ENCODE measurements at places on chromosomes 12 and 14.

DNA sequence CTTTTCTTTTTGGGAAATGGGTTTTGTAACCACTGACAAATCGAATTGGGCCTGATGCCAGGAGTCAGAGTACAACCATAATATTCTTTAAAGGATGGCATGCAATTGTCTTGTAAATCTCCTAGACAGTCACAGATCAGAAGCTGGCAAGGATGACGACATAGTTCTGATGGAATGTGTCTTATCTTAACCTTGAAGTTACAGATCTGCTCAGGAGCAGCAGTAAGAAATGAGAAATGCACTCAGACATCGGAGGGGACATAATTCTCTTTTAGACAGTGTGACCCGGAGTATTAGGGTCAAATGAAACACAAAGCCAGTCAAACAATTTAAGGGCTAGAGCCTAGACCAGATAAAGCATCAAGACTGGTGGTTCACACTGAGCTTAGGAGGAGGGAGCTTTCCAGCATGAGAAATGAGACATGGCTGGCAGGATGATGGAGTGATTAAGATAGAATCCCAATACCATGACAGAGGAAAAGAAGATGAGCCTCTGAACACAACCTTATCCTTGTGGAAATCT, 17.5 kb downstream of the CBX5 start:
- DNase-seq: no peak

DNA sequence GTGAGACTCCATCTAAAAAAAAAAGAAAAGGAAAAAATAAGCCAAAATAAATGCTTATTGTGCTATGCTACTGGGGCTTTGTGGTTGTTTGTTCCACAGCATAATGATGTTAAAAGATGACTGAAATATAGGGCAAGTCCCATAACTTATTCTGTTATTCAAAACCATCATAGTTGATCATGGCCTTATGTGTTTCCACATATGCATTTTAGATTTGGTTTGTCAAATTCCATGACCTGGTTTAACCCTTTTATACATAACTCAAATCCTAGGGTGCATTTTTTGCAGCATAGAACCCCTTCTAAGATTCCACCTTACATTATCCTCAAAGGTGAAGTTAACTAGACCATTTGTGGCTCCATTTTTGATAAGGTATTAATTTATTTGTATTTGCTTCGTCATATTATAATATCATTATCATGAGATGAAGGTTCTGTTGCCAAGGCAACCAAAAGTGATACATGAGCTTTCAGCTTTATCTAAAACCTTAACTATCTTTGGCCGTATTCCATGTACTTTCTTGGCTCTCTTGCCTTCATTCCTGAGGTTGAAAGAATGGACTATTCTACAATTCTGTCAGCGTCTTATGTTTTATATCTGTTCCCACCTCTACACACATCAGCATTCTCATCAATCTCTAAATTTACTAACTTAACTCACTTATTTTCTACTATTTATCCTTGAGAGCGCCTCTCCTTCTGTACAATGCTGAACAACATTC, 138.7 kb upstream of the DYRK2 start:
- no peak for DNase-seq

GRCh38 chr12:65945457-65945856, 121.2 kb downstream of the HMGA2 start:
- no peak for DNase-seq

DNA sequence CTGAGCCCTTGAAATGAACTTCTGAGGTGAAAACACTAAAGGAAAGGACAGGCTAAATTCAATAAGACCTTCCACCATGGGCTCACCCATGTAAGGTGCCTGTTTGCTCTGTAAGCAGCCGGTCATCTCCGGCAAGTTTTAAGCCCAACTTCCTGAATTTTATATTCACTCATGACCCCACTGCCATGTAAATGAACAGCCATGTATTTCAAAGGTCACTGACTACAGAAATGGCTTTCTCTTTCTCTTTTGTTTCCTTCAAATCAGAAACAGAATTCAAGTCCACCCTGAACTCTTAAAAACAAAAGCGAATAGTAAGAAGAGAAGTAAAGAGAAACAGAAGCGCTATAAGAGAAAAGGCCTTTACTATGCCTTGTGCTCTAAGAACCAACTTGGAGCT, 61.7 kb upstream of the OVCH1 start:
- DNase-seq: no peak

- no peak for DNase-seq
Observed at GRCh38 chr12:121845701-121846100, 13.0 kb downstream of the HPD start.

DNA sequence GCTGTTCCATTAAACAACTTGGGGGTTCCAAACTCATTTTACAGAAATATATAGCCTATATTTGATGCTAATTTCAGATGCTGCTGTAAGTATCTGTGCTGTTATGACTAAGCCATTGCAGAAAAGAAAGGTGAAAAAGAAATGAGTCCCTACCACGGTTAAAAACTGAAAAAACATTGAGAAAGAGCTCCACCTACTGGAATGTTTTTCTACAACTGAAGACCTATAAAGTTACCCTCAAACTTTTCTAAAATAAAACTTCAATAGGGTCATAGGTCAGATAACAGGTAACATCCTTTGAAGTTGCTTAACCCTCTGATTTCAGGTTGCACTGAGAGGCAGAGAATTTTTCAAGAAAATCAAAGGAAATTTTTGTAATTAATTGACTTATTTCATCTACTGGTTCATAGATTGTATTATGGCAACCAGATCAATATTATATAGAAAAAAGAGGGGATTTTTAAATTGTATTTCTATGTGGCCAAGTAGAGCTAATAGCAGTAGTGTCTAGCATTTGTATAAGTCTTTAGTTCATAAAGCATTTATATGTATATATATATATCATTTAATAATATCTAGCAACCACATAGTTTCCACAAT, 279.9 kb downstream of the RPS29 start:
- no peak for DNase-seq

- DNase-seq: no peak
Observed at GRCh38 chr14:56300495-56300894, 182.3 kb downstream of the PELI2 start.

DNA sequence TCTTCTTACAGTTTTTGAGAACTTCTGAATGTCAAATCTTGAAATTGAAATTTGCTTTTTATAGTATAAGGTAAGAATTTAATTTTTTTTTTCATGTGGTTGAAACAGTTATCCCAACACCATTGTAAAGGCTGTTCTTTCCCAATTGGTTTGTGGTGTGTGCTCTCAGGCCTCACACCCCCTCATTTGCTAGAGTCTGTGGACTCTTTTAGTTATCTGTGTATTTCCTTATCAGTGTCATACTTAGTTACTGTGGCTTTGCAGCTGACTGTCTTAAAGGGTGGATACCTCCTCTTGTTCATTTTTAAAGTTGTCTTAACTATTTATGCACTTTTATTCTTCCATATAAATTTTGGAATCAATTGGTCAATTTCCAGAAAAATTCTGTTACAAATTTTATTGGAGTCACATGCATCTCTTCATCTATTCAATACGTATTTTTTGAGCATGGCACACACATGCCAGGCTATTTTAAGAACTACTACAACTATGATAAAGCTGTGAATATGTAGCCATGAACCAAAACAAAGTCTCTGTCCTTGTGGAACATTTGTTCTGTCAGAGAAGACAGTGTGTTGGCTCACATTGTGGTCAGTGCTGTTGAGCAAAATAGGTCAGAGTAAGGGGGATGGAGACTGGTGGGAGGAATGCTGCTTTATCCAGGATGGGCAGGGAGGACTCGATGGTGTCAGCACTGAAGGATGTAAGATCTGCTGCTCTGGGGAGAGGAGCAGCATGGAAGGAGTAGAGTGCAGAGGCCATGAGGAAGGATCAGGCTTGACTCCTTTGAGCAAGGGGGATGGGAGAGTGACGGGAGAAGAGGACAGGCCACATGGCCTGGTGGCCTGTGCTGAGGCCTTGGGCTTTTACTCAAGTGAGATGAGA, 24.1 kb downstream of the FGF23 start:
- no peak for DNase-seq

- DNase-seq: no peak
Observed at GRCh38 chr12:44098786-44099185, 262.9 kb downstream of the TMEM117 start.

DNA sequence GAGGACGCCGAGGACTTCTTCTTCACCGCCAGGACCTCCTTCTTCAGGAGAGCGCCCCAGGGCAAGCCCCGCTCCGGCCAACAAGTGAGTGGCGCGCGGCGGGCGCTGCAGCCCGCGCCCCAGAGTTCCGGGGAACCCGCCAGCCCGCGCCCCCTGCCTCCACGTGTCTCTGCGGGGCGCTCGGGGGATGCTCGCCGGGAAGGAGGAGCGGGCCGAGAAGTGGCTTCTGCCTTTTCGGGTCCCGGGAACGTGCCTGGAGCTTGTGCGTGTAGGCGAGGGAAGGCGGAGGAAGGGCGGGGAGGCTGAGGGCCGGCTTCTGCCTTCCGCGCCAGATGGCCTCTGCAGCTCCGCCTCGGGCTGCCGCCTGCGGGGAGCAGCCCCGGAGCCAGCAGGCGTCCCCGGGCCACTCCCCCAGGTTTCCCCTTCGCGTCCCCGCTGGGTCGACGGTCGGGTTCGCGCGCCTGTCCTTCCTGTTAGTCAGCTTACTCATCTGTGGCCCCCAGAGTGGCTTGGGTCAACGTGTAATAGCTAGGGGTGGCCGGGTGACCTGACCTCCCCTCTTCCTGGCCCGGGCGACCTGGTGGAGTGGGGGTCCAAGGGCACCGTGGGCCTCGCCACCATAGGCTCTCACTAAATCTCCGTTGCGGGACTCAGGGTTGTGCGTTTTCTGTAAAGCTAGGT, 505 bp downstream of the RASSF3 start:
- DNase-seq: no peak

- no peak for DNase-seq
Observed at GRCh38 chr12:47885012-47885501, 19.7 kb downstream of the VDR start.

DNA sequence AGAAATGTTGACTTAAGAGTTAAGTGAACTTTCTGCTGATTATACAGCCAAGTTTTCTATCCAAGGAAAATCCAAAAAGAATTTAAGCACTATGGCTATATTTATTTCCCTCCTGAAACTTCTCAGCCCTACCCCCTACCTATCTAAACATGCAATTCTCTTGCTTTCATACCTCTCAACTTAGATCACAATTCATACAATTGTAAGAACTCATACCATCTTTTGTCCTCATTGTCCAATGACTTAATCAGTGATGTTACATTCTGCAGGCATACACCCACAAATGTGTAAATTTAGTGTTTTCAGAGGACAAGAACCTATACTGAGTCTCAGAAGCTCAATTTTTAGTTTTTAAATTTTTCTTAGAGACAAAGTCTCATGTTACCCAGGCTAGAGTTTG, 62.1 kb downstream of the ZFC3H1 start:
- DNase-seq: no peak

GRCh38 chr12:53699678-53700025, 23.8 kb upstream of the ATP5MC2 start:
- no peak for DNase-seq

DNA sequence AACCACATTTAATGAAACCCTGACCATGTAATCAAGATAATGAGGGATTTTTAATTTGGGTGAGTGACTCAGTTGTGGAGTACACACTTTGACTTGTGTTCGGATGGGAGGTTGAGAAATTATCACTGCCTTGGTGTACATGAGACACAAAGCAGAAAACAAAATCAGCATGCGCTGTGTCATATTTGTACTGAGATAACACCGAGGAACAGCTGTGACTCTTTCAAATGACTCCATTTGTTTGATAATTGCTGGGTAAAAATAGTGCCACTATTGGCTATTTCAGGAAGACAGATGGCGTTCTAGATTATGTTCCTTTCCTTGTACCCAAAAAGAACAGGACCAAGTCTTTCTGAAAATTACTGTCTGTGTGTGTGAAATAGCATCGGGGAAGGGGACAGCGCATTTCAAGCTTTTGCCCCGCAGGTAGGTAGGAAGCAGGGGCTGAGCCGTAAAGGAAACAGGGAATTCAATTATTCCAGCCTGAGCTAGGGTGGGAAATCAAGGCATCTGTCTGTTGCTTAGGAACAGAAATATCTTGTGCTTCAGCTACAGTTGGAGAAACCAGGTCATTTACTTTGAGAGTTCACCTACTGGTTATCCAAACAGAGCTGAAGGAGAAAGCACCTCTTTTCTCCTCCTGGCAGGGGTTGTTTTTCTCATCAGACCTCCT, 114.3 kb downstream of the SNAPC1 start:
- no peak for DNase-seq

GRCh38 chr12:19572920-19573558, 133.7 kb downstream of the AEBP2 start:
- DNase-seq: no peak

DNA sequence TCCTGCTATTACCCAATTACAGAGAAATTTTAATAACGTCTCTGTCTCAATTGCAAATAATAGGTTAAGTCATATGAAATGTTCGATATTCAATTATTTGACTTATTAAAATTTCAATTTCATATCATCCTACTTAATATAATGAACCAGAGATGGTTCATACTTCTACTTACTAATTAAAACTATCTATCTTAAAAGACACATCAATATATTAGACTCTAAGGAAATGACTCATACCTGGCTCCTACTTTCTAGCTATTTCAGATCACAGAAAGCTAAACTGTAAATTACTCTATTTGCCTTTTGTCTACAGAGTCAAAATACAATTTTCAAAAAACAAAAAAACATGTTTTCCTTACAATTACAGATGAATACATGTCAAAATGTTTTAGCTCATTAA, 99.6 kb downstream of the CAPZA3 start:
- DNase-seq: no peak

GRCh38 chr12:57524814-57525614, 2.4 kb downstream of the MBD6 start:
- no peak for DNase-seq

- DNase-seq: no peak
Observed at GRCh38 chr12:116978791-116979508, 68.2 kb downstream of the FBXW8 start.

DNA sequence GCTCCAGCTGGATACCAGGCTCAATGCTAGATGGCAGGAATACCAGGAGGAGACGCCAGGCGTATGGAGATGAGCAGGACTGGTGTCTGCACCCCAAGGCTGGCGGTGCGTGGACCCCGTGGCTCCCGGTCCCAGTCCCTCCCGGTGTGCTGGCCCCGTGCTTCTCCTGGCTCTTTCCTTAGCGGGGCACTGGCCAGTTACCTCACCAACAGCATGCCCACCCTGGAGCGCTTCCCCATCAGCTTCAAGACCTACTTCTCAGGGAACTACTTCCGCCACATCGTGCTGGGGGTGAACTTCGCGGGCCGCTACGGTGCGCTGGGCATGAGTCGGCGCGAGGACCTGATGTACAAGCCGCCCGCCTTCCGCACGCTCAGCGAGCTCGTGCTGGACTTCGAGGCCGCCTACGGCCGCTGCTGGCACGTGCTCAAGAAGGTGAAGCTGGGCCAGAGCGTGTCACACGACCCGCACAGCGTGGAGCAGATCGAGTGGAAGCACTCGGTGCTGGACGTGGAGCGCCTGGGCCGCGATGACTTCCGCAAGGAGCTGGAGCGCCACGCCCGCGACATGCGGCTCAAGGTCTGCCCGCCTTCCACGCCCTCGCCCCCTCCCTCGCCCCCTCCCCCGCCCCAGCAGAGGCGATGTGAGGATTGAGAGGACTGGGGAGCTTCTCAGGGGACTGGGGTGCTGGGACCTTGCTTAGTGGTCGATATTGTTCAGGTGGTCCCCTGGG, 14.6 kb downstream of the VASH1 start:
- no peak for DNase-seq

- DNase-seq: no peak
Observed at GRCh38 chr14:104436741-104437701, 142.5 kb upstream of the C14orf180 start.
